NCI-H748 treated with DMSO at 0.1 percent for 48 hours (cell line): ENCODE measurements at places on chromosomes 11 and 22.
A peak's percentile ranks its signal among the peaks of the same experiment; 100 is the strongest.

DNA sequence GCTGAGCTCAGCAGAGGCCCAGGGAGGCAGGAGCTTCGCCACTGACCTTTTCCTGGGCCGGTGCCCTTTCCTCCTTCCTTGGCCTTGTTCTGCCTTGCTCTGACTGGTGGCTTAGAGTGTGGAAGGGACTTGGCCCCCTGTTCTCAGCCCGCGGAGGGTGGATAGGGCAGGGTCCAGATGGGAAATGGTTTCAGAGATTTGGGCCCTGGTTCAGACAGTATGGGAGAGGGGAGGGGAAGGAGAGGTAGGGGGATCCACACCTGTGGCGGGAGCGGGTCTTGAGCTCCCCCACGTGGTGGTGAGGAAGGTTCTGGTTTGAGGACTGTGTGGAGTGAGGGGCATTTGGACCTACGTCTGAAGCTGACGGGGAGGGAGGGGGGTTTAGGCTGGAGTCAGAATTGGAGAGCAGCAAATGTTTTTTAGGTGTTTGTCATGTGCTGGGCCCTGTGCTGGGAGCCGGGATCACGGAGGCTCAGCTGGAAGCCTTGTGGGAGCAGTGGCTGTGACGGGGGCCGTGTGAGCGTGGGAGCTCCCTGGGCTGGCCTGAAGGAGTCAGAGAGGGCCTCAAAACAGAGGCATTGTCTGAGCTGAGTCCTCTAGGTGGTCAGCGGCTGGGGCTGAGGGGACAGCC lies 27.2 kb downstream of the SHANK3 start:
- no peak for DNase-seq

DNA sequence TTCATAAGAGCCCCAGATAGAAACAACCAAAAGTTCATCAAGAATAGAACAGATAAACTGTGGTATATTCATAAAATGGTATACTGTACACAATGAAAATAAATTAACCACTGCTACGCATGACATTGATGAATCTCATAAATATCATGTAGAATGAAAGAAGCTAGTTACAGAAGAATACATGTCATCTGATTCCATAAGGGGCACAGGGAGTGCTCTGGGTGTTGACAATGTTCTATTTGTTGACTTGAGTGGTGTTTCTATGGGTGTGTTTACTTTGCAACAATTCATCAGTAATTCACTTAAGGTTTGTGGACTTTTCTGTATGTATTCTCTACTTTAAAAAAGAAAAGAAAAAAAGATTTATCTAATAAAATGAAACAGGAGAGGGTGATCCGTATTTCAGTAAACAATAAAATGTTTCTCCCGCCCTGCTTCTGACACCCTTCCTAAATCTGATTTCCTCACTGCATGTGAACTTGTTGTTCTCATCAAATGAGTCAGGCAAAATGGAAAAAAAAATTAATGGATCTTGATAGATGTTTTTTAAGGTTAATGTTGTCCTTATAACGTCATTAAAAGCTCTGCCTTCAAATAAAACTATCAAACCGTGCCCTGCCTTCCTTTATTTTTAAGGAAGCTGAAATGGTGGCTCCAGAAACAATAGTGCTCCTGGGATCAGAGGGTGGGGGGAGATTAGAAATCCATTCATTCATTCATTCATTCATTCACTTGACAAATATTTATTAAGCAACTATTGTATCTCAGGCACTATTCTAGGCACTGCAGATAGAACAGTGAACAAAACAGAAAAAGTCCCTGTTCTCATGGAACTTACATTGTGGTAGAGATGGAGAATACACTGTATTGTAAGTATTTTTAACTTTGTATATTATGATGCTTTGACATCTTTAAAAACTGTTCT lies 77.2 kb upstream of the CD44 start:
- peak; percentile 95 for DNase-seq

DNA sequence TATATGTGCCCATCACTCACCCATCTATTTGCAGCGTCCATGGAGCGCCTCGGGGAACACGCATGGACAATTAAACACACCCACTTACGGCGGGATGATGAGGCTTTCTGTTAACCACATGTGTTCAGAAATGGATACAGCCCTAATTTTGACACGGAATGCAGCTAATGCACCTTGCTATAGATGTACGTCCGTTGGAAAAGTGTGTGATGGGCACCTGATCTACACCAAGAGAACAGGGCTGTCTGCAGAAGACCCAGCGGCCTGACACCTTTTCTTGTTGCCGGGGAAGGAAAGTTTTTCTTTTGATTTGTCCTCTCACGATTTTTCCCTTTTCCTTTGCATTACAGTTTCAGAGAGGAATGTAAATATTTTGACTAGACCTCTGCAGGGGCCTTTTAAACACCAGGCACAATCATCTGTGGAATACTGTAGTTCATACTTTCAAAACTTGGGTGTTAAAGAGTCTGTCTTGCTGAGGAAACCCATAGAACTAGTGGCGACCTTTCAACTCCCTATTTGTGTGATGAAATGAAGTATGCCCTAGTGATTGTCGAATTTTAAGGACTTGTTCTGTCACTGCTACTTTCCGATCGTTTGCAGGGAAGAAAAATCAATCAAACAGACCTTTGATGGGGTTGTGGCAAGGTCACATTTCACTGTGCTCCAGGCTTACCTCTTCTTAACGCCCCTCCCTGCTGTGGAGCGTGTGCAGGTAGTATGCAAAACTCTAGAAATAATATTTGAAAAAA lies 16.5 kb upstream of the PAX6 start:
- no peak for DNase-seq

DNA sequence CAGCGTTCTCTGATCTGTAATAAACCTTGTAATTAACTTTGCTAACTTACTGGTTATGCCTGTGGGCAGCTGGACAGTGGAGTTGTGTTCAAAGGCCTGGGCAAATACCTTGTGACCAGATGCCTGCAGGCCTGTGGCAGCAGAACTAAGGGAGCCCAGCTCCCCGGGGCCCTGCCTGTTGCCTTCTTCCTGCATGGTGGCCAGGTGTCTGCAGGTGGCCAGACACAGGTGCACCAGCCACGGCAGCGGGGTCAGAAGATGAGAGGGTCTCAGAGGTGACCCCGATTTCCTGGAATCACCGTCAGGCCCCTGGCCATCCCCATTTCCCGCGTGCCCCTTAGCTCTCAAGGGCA lies 127.2 kb downstream of the OSBP2 start:
- no peak for DNase-seq

DNA sequence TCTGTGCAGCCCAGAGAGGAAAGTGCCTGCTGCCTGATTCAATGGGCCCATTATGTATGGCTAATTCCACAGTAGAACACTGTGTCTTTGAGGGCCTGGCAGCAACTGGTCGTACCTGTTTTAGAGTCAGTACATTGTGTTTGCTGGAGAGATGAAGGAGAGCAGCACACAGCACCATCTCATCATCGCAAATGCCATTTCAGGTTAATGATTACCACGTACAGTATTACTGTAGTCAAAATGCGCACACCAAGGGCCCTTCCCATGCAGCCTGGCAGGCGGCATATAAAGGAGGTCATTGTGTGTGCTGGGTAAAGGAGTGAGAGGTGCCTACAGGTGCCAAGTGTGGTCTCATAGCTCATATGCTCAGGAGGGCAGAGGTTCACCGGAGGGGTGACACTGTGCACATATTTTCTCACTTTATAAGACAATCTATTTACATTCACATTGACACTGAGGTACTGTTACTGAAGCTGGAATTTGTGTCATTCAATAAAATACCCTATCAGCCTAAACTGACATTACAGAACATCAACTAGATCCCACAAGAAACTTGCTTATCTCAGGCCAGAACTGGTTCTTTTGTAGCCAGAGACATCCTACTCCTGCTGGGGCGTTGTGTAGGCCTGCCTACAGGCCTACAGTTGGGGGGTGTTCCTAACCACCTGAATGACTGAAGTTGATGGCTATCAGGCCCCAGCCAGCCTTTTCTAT lies 90.4 kb downstream of the APIP start:
- DNase-seq = no peak
